Muscle of leg (tissue), 16 donors: ENCODE measurements at places on chromosomes 1 and 21. TPM values are rescaled to one million over a fixed set of nuclear protein-coding genes. Genes with fewer than 3 reads are reported as not detected.

C8A gene
- total RNA-seq, result not detected

TGFBR3 gene
- 45.4 TPM for total RNA-seq

FCGR1A gene
- 1.4 TPM for total RNA-seq

GCSAML gene
- total RNA-seq, result 0.09 TPM

AUNIP gene
- total RNA-seq, result 1.1 TPM

NUP210L gene
- total RNA-seq, result 0.04 TPM
